ENCODE measurements at places on chromosomes 3 and 15.
A peak's percentile ranks its signal among the peaks of the same experiment; 100 is the strongest.

DNA sequence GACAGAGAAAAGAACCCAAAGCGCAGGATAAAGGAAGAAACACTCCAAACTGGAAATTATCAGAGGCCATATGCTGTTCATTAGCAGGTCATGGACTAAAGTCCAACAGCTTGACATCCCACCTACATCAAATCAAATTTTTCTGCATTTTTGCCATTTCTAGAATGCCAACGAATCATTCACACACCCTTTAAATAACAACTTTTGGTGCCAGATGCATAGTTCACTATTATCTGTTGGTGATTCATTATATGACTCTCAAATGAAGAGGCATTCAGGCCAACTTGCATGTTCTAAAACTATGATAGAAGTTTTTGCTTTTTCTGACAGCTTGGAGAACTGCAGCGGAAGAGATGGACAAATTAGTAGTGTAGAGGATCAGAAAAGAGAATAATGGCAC, 529.8 kb upstream of the NAALADL2 start:
- peak; percentile 93 for DNase-seq

DNA sequence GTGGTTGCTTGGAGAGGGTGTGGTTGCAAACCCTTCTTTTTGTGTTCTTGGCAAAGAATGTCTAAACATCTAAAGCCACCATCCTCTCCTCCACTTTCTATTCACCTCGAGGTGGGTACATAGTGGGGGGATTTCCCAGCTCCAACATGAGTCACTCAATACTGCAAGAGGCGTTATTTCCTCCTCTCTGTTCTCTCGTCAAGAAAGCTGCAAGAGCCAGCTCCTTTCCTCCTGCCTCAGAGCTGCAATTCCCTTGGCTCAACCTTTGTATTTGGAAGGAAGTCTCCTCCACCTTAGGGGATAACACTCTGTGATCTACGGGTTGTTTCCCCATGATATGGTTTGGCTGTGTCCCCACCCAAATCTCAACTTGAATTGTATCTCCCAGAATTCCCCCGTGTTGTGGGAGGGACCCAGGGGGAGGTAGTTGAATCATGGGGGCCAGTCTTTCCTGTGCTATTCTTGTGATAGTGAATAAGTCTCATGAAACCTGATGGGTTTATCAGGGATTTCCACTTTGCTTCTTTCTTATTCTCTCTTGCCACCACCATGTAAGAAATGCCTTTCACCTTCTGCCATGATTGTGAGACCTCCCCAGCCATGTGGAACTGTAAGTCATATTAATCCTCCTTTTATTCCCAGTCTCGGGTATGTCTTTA, 138.4 kb downstream of the PLCL2 start:
- DNase-seq, result no peak

DNA sequence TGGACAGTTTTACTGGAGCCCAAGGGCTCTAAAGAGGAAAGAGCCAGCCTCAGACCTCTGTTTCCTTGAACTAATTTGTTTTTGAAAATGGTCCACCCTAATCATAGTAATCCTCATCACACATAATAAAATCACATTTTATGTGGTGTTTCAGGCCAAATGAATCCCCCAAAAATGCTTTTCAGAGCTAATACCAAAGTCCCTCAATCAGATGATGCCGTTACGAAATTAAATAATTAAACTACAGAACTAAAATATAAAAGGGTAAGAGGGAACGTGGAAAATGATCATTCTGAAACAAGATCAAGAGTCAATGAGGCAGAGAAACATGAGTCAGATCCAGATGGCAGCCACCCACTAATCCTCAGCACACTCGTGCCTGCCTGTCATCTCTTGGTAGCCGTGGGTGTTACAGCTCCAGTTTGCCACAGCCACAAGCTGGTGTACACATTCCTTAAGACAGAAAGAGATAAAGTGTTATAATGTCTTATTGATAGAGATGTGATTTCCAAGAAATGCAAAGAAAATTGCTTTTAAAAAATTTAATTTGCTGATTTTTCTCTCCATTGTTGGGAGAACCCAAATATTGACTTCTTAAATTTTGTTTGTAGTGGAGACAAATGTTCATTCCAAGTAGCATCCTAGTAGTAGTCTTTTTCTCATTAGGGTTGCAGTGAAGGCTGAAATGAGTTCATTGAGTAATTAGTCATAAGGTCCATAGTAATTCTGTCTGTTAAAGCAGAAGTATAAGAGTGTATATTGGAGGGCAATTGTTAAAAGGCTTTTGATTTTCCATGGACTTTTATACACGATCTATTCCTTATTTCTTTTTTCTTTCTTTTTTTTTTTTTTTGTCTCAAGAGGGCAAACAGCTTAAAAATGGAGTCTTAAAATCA, 104.2 kb downstream of the AGBL1 start:
- no peak for DNase-seq

DNA sequence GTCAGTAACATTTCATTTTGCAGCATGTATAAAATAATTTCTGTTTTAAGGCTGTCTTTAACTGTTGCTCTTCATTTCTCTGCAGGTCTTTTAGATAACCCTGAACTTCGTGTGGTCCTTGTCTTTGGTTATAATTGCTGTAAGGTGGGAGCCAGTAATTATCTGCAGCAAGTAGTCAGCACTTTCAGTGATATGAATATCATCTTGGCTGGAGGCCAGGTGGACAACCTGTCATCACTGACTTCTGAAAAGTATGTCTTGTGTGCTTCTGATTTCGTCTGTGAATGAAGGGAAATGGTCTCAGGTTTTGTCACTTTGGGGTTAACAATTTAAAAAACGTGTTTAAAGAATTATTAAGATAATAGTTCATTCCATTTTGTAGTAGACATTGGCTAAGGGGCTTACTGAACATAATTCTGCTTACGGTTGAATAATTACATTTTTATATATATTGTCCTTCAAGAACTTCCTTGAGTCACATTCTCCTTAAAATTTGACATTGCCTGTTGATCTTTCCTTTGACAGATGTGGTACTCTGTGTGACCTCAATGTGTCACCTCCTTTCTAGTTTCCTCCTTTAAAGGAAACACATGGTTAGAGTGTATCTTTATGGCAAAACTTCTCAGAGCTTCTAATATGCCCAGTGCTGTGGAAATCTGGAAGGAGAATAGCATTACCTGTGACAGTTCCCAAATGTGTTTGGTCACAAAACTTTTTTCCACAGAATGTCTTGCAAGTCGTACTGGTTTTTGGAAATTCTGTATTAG, 26.3 kb downstream of the FBXO22 start:
- DNase-seq, result no peak

DNA sequence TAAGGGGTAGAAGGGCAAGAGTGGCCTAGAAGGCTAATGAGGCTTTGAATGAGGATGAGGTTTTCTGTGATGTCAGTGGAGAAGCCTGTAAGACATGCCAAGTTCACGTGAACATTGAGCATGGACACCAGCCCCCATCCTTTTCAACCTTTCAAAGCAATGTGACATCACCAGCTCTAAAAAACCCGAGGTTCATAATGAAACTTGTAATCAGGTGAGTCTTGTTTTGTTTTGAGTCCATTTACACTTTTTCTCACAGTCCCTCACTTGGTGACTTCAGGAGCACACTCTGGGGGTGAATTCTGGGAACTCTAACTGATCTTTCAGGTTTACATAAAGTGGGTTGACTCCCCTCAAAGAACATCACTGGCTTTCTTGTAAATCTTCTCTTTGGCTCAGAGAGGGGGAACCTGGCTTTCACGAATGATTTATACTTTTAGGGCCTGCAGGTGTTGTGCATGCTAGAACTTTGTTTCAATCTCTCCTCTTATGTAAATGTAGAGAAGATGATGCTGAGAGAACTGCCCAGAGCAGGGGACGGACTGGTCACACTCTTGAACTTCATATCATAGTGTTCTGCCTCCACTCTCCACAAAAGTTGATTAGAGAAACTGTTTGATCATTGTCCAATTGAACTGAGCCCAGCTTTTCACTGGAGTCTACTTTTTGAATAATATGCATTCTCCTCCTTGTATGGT, 224.7 kb upstream of the SATB1 start:
- no peak for DNase-seq

DNA sequence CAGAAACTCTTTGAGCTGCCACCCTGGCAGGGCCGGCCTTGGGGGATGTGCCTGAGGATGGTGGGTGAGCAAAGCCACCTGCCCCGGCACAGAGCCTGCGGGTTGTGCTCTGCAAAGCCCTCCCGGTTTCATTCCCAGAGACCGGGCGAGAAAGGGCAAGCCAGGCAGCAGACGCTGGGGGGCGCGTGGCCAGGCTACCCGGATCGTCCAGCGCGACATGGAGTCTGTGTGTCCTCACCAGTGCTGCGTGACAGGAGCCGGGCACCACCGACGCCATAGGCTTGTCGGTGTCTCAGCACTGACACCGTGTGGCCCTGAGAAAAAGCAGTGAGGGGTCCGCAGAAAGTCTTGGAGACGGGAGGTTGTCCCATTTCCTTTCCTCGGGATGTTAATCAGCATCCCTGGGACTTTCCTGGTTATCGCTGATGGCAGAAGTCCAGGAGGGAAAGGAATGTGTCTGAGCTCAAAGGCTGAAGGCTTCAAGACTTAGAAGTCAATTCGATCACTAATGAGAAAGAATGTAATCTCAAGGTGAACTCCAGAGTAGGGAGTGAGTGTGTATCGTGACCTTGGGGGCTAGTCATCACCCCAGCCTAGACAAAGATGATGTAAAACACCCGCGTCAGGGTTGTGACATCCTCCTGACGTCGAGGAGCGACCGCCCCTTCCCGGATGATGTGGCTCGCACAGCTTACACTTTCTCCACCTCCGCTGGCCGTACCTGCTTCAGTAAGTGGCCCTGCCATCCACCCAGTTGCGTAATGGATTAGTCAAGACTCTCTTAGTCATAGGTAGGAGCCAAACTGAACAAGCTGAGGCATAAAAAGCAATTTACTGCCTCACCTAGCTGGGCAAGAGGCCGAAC, 36.3 kb upstream of the PLA2G4E start:
- DNase-seq, result peak; percentile 65

GRCh38 chr3:65662095-65662494, 376.6 kb downstream of the MAGI1 start:
- no peak for DNase-seq

GRCh38 chr3:196341137-196341536, 2.9 kb upstream of the TM4SF19 start:
- peak; percentile 32 for DNase-seq

DNA sequence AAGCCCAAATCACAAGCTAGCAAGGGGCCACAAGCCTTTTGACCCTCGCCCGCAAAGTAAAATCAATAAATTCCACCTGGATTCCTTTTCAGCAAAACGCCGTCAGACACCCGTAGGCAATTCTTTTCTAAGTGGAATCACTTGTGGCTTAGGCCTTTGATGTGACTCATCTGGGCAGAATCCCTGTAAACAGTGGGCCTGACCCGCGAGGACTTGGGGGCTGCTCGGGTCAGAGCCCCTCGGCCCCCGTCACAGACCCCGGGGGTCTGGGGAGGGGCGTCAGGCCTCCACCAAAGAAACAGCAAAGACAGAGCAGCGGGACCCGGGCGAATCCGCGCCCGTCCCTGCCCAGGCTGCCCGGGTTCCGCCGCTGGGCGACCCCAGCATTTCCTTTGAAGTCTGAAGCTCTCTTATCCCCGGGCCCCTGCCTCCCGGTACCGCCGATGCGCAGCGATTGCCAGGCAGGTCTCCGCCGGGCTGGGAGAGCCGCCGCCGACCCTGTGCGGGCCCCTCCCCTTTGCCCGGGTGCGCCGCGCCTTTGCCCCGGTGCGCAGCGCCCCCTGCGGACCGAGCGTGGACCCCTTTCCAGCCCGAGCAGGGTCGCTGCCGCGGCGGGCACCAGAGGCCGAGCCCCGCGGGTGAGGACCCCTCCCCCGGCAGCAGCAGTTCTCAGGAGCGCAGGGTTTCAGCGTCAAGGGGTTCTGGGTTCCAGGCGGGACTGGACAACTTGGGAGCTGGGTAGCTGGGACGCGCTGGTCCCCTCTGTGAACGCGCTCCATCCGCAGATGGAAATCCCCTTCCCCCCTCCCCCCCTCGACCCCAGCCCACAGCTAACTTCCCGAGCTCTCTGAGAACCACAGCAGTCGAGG, 178.3 kb downstream of the UACA start:
- peak; percentile 41 for DNase-seq

DNA sequence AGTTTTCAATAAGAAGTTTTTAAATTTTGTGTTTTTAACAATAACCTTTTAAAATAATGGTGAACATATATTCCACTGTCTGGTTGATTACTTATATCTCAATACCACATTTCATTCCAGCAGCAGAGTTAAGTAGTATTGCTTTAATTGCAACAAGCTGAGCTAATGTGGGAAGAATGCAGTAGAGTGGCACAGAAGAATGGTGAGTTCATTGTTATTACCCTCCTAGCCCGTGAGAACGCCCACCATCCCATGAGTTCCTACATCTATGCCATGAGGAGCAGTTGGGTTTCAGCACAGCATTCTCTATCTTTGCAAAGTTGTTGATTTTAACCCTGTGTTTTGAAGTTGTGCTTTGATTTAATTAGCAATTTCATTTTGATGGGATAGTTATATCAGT, 17.8 kb upstream of the NR2E3 start:
- peak; percentile 26 for DNase-seq

GRCh38 chr15:31439328-31439727, 112.7 kb downstream of the KLF13 start:
- peak; percentile 35 for DNase-seq

DNA sequence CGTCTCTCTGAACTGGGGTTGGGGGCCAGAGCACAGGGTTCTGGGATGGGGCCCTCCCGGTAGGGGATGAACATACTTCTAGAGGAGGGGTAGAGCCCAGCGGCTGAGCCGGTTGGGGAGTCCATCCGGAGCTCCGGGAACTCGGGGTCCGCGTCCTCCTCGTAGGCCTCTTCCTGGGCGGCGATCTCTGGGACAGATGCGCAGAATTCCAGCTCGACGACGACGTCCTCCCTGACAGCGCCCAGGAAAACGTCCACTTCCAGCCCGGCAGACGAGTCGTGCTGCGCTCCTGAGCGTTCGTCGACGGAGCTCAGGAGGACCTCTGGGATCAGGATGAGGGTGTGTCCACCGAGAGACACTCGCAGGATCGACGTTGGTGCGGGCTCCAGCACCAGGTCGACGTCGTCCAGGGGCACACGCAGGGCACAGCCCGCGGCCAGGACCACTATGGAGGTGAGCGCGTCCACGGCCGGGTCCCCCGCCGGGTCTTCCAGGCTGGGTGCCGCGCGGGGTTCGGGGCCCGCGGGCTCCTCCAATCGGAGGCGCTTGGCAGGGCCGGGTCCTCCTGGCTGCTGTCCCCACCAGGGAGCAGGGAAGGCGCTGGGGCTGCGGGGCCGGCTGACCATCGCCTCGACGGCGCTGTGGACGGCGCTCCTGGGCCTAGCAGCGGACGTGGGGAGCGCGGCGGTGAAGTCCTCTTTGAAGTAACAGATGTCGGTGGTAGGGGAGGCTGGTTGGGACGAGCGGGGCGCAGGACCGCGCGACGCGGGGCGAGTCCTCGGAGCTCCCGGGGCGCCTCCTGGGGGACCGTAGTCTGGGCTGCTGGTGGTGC, 474 bp downstream of the PRR23B start:
- no peak for DNase-seq

DNA sequence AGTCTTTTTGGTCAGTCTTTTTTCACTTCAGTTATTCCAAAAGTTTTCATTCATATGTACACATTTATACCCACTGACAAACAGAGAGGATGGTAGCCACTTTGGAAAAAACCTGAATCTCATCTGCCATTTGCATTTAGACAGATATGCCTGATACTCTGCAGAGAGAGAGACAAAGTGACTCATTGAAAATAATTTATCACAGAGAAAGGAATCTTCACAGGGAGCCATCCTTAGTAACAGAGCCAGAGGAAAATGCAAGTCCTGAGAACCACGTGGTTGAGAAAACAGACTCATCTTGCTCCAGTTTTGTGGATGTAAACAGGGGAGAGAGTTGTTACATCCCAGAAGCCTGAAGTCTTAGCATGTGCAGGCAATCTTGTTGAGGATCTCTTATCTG, 28.2 kb upstream of the PLAAT1 start:
- no peak for DNase-seq

- DNase-seq, result peak; percentile 58
These were observed 281.3 kb upstream of the TTC14 start for GRCh38 chr3:180320631-180321030.
